ENCODE measurements at places on chromosomes 16 and 17.

GRCh38 chr16:65702707-65703402, 581.0 kb upstream of the CDH11 start:
- no peak for DNase-seq

DNA sequence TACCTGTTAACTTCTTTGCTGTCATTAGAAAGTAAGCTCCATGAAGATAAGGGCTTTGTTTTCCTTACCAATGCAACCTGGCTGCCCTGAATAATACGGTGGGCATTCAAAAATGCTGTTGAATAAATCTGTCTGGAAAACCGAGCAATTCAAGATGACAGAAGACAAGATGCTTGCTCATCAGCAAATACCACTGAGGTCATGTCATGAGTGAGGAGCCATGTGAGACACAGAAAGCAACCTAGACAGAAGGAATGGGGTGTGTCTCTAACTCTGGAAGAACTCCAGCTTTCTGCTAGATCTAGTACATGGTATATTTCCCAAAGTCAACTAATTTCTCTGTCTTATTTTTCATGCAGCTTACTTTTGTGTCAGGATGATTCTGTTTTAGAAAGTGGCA, 64.2 kb downstream of the STH start:
- no peak for DNase-seq

DNA sequence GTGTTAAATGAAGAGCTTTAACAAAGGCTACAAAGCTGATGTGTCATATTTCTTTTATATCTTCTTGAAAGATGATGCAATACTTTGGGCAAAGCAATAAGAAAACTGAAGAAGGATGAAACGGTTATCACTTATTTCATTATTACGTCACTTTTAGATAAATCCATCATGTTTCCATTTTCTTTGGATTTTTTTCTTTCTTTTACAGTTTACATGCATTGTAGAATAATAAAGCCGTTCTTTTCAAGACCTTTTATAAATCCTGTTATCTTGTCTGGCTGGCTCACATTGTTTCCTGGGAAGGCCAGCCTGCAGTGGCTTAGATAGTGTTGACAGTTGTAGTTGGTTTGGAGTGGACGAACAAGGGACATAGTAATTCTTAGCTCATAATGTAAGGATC, 28.9 kb downstream of the TANC2 start:
- DNase-seq, result no peak

GRCh38 chr17:36931697-36932382, 5.4 kb upstream of the LHX1 start:
- no peak for DNase-seq

GRCh38 chr16:16019488-16019887, 70.1 kb downstream of the ABCC1 start:
- no peak for DNase-seq

DNA sequence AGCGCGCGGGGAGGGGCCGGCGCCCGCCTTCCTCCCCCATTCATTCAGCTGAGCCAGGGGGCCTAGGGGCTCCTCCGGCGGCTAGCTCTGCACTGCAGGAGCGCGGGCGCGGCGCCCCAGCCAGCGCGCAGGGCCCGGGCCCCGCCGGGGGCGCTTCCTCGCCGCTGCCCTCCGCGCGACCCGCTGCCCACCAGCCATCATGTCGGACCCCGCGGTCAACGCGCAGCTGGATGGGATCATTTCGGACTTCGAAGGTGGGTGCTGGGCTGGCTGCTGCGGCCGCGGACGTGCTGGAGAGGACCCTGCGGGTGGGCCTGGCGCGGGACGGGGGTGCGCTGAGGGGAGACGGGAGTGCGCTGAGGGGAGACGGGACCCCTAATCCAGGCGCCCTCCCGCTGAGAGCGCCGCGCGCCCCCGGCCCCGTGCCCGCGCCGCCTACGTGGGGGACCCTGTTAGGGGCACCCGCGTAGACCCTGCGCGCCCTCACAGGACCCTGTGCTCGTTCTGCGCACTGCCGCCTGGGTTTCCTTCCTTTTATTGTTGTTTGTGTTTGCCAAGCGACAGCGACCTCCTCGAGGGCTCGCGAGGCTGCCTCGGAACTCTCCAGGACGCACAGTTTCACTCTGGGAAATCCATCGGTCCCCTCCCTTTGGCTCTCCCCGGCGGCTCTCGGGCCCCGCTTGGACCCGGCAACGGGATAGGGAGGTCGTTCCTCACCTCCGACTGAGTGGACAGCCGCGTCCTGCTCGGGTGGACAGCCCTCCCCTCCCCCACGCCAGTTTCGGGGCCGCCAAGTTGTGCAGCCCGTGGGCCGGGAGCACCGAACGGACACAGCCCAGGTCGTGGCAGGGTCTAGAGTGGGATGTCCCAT, 232.8 kb downstream of the SEC14L1 start:
- DNase-seq, result no peak

GRCh38 chr17:64635647-64636305, 26.3 kb downstream of the SMURF2 start:
- DNase-seq, result no peak

- no peak for DNase-seq
Observed at GRCh38 chr17:77565166-77565565, 393.3 kb upstream of the TNRC6C start.

DNA sequence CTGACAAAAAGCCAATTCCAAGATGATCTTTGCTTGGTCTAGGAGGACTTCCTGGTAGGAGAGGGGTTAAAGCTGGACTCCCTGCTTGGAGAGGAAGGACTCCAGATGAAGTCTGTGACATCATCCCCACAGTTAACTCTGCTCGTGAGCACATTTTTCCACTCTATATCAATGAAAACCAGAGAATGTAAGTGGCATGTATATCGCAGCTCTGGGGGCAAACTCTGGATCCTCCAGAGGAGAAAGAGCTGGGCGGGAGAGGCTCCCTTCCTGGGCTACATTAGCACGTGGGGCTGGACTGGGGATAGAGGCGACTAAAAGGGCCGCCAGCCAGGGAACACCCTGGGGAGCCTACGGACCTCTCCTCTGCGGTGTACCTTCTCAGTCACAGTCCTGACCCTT, 34.1 kb downstream of the HIC1 start:
- DNase-seq, result no peak

- no peak for DNase-seq
Observed at GRCh38 chr17:76903631-76904030, 35.4 kb downstream of the MGAT5B start.

DNA sequence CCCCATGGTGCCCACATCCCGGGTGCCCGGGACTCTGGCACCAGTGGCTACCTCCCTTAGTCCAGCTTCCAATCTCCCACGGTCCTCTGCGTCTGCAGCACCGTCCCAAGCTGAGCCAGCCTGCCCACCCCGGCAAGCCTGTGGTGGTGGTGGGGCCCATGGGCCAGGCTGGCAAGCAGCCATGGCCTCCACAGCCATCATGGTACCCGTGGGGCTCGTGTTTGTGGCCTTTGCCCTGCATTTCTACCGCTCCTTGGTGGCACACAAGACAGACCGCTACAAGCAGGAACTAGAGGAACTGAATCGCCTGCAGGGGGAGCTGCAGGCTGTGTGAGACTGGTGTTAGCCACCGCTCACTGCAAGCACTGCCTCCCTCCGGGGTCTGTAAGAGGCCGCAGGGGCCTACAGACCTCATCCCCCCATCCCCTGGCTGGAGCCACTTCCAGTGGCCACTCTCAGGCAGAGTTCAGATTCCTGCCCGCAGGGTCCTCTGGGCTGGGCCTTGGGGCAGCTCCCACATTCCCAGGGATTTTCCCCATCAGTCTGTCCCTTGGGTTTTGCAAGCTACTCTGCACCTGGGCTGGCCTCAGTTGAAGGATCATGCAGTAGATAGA, 3.9 kb upstream of the SETD1A start:
- peak; percentile 32 for DNase-seq

DNA sequence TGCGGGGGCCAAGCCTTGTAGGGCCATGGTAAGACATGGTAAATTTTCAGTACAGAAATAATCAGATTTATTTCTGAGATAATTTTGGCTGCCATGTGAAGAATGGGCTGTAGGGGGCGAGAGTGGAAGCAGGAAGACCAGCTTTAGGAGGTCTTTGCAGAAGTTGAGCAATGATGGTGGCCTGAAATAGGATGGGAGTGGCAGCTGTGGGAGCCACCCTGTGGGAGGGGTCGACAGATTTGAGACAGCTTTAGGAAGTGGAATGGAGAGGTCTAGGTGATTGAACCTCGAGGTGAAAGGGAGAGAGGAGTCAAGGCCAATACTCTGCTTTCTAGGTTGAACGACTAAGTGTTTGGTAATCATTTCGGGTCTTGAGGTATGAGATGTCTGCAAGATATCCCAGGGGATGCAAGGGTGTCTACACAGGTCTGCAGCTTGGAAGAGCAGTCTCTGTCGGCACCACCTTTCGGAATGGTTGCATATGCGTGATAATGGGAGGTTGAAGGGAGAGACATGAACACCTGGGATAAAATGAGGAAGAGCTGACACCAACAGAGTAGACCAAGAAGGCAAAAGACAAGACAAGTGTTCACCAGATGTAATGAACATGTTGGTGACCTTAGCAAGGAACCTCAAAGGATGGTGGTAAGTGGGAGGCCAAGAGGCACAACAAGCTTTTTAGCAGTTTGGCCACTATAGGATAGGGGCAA, 4.2 kb upstream of the ATXN7L3 start:
- peak; percentile 47 for DNase-seq

GRCh38 chr17:48594538-48595277, 1.1 kb upstream of the HOXB5 start:
- DNase-seq, result no peak

- no peak for DNase-seq
Observed at GRCh38 chr17:77264617-77265230, 124.0 kb downstream of the SEC14L1 start.

DNA sequence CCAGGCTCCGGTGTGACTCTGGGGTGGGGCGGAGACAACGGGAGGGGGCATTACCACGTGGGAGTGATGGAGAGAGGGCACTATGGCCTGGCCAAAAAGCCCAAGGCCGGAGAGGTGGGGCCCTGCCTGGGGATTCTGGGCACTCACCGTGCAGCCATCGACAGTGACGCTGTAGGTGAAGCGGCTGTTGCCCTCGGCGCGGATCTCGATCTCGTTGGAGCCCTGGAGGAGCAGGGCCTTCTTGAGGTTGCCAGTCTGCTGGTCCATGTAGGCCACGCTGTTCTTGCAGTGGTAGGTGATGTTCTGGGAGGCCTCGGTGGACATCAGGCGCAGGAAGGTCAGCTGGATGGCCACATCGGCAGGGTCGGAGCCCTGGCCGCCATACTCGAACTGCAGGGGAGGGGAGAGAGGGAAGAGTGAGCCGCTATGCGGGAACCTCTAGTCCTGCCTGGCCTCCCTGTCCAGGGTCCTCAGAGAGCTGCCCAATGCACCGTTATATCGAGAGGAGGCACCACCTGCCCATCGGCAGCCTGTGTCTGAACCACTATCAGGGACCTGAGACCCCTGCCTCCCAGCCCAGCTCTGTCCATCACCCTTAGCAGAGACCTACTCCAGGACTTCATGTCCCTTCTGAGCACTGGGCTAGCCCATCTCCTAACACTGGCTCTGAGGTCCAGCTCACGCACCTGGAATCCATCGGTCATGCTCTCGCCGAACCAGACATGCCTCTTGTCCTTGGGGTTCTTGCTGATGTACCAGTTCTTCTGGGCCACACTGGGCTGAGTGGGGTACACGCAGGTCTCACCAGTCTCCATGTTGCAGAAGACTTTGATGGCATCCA, 15.6 kb downstream of the COL1A1 start:
- DNase-seq, result no peak

GRCh38 chr16:89993971-89994370, 25.3 kb downstream of the DBNDD1 start:
- no peak for DNase-seq

DNA sequence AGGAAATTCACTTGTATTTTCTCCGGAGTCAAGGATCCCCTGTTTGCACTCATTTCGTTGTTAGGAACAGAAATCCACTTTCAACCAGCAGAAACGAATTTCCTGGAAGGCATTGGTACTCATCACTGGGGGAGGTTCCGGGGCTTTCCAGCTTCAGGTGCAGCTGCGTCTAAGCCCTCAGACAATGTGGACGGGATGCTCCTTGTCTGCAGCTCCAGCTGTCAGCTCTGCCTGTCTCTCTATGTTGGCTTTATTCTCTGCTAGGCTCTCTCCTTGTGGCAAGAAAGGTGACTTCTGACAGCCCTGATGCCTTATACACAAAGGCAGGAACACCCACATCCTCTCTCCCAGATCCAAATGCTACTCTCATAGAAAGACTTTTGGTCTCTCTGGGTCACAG, 183.9 kb upstream of the HSBP1 start:
- no peak for DNase-seq

DNA sequence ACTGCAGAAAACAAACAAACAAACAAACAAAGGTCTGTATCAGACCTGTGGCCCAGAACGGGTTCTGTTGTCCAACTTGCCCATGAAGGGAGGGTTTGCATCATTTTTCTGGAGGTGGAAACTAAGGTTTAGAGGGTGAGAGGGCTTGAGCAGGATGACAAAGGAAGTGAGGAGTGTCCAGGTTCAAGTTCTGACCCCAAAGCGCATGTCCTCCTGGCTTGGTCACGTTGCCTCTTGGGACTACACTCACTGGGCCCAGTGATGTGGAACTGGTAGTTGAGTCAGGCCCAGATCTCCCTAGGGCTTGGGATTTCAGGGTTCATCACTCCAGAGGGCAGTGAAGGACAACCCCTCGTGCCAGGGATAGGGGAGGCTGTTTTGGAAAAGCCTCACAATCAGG, 1.8 kb downstream of the SREBF1 start:
- no peak for DNase-seq

- no peak for DNase-seq
Observed at GRCh38 chr16:70689035-70689969, 3.4 kb upstream of the MTSS2 start.

DNA sequence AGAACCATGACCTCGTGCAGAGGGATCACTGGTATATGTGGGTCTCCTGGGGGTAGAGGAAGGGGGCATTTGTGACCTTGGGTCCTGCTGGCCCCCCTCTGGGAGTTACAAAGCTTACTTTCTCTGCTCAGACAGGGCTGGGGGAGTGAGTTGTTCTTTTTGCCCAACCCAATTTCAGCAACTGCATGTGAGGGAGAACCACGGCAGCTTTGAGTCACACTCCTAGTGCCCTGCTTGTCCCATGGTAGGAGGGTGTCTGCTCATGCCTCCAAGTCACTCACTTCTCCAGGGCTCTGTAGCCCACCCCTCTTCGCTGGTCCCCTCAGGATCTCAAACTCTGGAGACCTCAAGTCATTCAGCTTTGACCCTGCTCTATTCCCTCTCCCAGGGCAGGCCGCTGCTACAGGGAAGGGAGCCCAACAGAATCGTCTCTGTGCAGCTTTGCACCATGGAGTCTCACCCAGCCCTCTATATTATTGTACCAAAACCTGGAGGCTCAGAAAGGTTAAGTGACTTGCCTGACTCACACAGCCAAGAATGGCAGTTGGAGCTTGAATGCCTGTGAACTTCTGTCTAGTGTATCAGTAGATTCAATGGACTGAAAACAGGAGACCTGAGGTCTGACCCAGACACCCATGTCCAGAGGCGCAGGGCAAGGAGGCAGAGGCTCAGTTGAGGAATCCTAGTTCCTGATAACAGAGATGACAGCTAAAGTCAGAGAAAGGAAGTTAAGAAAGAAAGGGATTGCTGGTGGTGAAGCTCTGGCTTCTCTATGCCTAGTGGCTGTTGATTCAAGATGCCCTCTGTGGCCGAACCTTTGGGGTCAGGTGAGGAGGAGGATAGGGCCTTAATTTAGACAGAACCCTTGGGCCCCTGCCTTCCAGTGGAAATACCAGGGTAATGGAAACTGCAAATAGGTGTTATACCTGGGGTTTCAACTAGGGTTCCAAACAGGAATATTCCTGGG, 14.6 kb upstream of the ETV4 start:
- DNase-seq, result no peak

GRCh38 chr17:15278924-15279477, 13.9 kb upstream of the PMP22 start:
- no peak for DNase-seq

- no peak for DNase-seq
Observed at GRCh38 chr16:63201851-63202250, 1165.6 kb upstream of the CDH8 start.

GRCh38 chr17:37490638-37491614, 1.2 kb downstream of the DUSP14 start:
- DNase-seq, result no peak

Data from activated CD4-positive, alpha-beta T cell treated with anti-CD3 and anti-CD28 coated beads, Interleukin-2, amount 50 U/mL, for 24 hours (primary cell).